ENCODE measurements at places on chromosomes 4 and X.

- no peak for DNase-seq
These were observed 566 bp downstream of the ATP11C start for GRCh38 chrX:139932073-139932900.

DNA sequence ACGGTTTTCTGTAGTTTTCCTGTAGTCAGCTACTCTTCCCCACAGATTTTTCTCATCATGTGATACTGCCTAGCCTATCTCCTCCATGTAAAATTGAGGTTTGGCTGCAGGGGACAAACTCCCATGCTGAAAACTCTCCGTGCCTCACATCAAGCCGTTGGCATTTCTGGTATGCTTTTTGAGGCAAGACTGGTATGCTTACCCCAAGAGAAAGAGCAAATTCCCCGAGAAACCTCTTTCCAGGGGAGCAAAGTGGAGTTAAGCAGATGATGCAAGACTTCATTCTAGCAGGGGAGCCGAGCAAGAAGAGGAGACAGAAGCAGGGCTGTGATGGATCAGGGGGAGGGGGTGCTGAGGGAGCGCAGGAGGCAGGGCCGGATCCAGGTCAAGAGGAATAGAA, 4.8 kb downstream of the SOWAHD start:
- DNase-seq = no peak

- DNase-seq = no peak
These were observed 928.1 kb downstream of the FAT4 start for GRCh38 chr4:126242679-126243390.

GRCh38 chrX:154417157-154417556, 5.8 kb downstream of the TAFAZZIN start:
- no peak for DNase-seq

- DNase-seq = no peak
These were observed 4.0 kb downstream of the ETFDH start for GRCh38 chr4:158676076-158676475.

DNA sequence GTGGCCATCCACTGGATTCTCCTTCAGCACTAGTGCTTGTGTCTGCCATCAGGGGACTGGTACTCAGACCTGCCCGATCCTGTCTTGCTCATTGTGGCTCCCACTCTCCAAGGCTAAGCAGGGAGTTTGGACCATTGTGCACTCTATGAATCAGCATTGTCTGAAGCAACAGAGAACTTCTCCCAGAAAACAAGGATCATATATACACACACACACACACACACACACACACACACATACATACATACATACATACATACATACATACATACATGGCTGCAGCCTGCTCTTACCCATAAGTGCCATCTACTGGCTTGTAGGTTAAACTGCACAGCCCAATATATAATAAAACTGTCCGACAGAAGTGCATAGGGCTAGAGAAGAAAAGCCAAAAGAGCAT, 345.3 kb upstream of the LCORL start:
- no peak for DNase-seq

GRCh38 chr4:100977746-100978397, 369.5 kb downstream of the PPP3CA start:
- DNase-seq = no peak

GRCh38 chrX:20319054-20319453, 52.3 kb upstream of the RPS6KA3 start:
- DNase-seq = no peak

- no peak for DNase-seq
These were observed 684.5 kb upstream of the CT83 start for GRCh38 chrX:117147249-117147648.

- DNase-seq = no peak
These were observed 236.2 kb downstream of the FRAS1 start for GRCh38 chr4:78293348-78293747.

DNA sequence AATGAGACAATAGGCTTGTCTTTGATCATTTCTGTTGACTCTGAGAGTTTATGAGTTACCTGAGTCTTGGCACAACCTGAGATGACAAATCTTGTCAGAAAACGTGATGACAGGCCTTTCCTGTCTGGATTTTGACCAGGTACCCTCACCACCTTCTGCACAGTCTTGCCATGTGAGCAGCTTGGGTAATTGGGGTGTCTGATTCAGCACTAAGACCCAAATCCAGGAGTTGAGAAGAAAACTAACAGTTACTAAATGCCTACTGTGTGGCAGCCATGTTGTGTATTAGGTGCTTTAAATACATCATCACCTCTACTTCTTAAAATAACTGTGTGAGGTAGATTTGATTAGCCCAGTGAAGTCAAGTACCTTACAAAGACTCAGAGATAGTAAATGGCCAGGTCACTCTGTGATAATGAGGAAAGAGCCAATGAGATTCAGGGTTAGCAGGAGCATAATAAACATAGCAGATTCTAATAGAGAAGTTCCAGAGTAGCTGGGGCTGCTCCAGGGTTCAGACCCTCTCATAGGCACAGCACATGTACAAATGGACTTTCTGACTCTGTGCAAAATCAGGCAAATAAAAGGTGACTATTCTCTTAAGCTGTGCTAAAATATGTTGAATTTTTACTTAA, 2.8 kb downstream of the EREG start:
- DNase-seq = no peak

GRCh38 chrX:14997271-14997670, 124.0 kb downstream of the MOSPD2 start:
- no peak for DNase-seq

- DNase-seq = no peak
These were observed at the start of gene FOXP3 for GRCh38 chrX:49264460-49264859. FOXP3 (minus strand) TSS chrX:49264710; CDS start chrX:49258505, 6,205 bp downstream.

GRCh38 chrX:45517090-45517973, 316.7 kb upstream of the DIPK2B start:
- no peak for DNase-seq

DNA sequence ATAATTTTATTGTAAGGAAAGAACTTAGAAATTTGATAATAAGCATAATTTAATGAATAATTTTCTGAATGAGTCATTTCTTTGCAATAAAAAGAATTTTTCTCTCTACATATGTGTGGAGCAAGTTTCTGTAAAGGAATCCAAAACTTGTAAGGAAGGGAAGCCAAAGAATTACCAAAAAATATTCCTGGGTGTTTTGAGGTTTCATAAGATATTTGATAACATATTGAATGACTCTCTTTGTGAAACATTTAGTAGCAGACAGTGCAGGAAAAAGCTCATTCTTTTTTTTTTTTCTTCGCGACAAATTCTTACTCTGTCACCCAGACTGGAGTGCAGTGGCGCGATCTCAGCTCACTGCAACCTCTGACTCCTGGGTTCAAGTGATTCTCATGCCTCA, 469.0 kb upstream of the MAGEB2 start:
- DNase-seq = no peak

DNA sequence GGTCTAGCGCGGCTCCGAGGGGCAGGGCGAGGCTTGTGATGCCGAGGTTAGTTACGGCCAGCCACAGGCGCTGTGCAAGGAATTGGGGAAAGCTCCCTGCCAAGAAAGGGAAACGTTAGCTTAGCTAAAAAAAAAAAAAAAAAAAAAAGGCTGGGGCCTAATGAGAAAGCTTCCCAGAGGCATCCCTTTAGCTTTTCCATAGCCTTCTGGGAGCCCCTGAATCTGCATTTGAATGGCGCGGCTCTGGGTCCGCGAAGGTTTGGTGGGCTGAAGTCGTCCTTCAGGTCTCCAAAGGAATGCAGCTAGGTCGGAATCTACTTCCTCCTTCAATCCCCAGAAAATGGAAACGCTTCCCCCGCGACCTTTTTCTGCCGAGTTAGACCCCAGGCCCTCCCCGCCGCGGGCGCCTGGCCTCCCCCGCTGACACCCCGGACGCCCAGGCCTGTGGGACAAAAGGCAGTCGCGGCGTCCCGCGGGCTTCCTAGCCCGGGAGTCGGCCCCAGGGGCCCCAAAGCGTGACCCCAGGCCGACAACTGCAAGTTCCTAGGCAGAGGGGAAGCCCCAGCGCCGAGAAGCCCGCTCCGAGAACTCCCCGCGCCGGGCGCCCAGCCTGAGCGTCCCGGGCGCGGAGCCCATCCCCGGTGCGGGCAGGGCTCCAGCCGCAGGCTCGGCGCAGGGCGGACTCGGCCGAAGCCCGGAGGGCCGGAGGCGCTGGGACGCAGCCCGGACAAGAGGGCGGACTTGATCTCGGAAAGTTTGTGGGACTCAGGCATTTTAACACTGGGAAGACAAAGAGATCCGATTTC, 605 bp upstream of the FAT1 start:
- DNase-seq = no peak

DNA sequence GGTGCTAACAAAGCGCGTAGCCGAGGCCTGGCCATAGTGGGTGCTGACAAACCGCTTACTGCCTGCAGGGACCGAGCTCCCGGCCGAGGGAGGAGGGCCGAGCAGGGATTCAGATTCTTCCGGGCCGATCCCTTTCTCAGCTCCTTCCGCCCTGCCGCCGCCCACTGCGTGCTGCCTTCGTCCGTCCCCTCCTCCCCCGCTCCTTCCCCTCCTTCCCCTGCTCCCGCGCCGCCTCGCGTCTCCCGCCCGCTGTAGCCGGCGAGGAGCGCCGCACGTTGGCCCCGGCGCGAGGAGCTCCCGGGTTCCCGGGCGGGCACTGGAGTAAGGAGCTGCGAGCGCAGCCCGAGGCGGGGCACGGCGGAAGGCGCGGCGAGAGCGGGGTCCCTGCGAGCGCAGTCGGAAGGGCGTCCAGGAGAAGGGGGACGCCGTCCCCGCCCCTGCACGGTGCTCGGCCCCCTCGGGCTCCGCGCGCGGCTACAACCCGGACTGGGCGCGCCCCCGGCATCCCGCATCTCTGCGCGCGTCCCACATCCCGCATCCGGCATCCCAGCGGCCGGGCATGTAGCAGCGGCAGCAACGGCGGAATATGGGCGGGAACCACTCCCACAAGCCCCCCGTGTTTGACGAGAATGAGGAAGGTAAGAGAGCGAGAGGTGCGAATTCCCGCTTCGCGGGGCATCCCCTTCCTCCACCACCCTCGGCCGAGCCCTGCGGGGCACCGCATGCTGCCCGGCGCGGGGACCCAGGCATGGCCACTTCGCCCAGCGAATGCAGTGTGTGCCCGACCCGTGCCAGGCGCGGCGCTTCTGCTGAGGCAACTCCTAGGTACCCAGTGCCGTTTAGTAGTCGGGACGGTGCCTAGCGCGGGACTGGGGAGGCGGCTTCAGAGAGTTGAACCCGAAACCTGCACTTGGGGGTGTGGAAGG, at the start of gene STK32B:
Gene STK32B, plus strand, starts transcription at position 203 of the 926 bp plus-strand sequence.
- DNase-seq = peak; percentile 83

DNA sequence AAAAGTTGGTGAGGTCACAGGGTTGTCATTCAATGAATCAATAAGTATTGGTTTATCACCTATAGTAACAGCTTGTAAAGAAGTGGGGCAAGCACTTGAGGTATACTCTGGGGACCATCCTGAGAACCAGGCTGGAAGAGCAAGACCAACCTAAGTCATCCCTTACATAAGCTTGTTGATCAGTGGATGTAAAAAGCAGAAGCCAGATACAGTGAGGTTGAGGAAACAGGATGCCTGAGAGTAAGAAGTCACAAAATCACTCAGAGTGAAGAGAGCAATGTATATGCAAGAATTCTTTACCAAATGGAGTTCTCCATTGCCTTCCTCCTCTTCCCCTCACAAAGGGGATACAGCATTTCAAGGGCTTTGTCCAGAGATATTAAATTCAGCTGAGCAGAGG, 76.3 kb upstream of the PACRGL start:
- no peak for DNase-seq

DNA sequence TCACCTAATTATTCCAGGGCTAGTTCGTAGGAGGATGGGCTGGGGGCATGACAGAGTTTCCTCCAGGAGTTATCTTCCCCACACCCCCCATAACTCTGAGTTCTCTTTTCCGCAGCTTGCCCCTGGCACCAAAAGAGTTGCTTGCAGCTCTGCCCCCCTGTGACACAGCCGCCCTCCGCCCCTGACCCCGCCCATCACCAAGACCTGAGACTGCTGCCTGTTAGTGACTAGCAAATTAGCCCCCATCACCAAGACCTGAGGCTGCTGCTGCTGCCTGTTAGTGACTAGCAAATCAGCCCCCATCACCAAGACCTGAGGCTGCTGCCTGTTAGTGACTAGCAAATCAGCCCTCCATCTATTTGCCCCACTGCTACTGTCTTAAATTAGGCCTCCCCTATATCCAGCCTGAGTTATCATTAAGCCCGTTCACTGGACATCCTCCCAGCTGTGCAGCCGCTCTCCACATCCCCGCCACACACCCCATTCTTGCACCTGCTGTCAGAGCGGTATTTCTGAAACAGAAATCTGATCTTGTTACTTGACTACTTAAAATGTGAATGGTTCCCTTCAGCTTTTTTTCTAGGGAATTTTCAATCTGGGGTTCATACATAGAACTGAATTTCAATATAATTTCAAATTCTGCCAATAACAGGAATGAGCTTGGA, 1.5 kb upstream of the PAPSS1 start:
- DNase-seq = no peak

DNA sequence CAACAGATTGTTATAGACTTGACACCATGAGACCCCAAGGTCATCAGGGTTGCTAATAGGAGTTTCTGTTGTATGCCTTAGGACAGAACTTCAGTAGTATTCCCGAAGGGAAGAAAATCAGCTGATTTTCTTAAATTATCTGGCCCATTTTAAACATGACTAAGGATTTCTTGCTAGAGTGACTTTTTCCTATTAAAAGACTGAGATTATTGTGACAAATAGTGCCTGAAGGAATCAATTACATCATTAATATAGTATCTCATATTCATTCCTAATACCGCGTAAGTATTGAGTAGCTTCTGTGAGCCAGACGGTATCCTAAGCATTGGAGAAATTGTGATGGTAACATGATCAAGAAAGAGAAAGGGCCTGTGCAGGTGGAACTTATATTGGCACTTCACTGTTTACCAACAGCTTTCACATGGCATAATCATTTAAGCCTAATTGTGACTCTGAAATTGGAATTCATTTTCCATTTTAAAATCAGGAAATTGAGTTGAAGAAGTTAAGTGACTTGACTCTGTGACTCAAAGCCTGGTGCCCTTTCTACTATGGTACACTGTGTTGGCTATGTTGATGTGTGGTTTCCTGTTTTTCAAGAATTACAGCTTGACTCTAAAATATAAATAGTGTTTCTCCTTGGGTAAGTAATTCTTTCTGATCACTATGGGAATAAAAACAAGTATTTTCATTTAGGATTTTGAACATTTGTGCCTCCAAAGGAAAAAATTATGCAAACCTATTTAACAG, 4.1 kb downstream of the AFF1 start:
- no peak for DNase-seq

- DNase-seq = no peak
These were observed 31.7 kb upstream of the MFAP3L start for GRCh38 chr4:170057866-170058265.

GRCh38 chrX:47093248-47093647, 15.0 kb downstream of the RGN start:
- no peak for DNase-seq

DNA sequence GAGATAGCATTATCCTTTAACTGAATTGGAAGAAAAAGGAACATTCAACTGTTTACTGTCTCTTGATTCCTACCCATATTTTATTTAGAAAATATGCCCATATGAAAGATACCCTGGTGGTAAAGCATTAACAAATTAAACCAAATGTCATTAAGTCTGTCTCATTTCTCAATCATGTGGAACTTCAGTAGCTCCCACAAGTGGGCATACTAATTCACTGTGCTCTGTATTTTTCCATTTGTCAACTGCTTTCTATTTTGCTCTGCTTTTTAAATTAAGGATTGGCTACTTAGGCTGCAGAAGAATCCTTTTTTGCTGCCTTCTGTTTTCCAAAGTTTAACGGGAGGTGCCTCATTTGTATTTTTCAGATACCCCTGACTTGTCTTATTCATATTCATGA, 77.2 kb downstream of the DDIT4L start:
- no peak for DNase-seq

- DNase-seq = no peak
These were observed 1.3 kb upstream of the CXorf65 start for GRCh38 chrX:71107762-71108360.

Data from vagina (tissue), 2 donors.